ENCODE measurements at places on chromosomes 5 and 9. TPM values are rescaled to one million over a fixed set of nuclear protein-coding genes. Genes with fewer than 3 reads are reported as not detected.

AQP3 gene
- 38.1 TPM for total RNA-seq

RAI14 gene
- total RNA-seq = 25.0 TPM

CEP120 gene
- 19.4 TPM for total RNA-seq

PCDHA9 gene
- total RNA-seq = not detected

CATSPER3 gene
- not detected for total RNA-seq

LSM11 gene
- total RNA-seq = 3.8 TPM

SCGB3A2 gene
- total RNA-seq = not detected

ANKRD18B gene
- total RNA-seq = not detected

NPR3 gene
- total RNA-seq = 19.6 TPM

SLC36A2 gene
- total RNA-seq = 0.85 TPM

CDKN2B-AS1 gene
- total RNA-seq = not detected

GARIN3 gene
- not detected for total RNA-seq

CCDC187 gene
- total RNA-seq = not detected

ESM1 gene
- total RNA-seq = not detected

GABRA6 gene
- not detected for total RNA-seq

CCDC152 gene
- 1.2 TPM for total RNA-seq

PCDHB6 gene
- total RNA-seq = 1.3 TPM

TTC16 gene
- total RNA-seq = not detected

ADGRD2 gene
- total RNA-seq = not detected

STPG3 gene
- not detected for total RNA-seq

IFNA16 gene
- not detected for total RNA-seq

ZNF883 gene
- not detected for total RNA-seq

C9orf85 gene
- 11.9 TPM for total RNA-seq
